Activated CD8-positive, alpha-beta memory T cell treated with anti-CD3 and anti-CD28 coated beads, Interleukin-2, amount 10 ng/mL, durations not matched to agents 7 days and 5 days (primary cell): ENCODE measurements at places on chromosomes 4 and X. TPM values are rescaled to one million over a fixed set of nuclear protein-coding genes. Genes with fewer than 3 reads are reported as not detected.

- H3K4me3 ChIP-seq = peak overlapping the region; percentile 34
- H3K4me1 ChIP-seq = peaks cover 76% of the 10 kb centered on the region
- no peak for DNase-seq
- no peaks in the 10 kb centered on the region for H3K27me3 ChIP-seq
Observed at GRCh38 chrX:136694431-136695087, 46.6 kb downstream of the CD40LG start.

GRCh38 chrX:123190096-123190495, 6.0 kb downstream of the GRIA3 start:
- no peak overlapping the region for H3K4me3 ChIP-seq
- no peaks in the 10 kb centered on the region for H3K36me3 ChIP-seq
- H3K27me3 ChIP-seq = peaks cover 11% of the 10 kb centered on the region
- no peaks in the 10 kb centered on the region for H3K4me1 ChIP-seq

DNA sequence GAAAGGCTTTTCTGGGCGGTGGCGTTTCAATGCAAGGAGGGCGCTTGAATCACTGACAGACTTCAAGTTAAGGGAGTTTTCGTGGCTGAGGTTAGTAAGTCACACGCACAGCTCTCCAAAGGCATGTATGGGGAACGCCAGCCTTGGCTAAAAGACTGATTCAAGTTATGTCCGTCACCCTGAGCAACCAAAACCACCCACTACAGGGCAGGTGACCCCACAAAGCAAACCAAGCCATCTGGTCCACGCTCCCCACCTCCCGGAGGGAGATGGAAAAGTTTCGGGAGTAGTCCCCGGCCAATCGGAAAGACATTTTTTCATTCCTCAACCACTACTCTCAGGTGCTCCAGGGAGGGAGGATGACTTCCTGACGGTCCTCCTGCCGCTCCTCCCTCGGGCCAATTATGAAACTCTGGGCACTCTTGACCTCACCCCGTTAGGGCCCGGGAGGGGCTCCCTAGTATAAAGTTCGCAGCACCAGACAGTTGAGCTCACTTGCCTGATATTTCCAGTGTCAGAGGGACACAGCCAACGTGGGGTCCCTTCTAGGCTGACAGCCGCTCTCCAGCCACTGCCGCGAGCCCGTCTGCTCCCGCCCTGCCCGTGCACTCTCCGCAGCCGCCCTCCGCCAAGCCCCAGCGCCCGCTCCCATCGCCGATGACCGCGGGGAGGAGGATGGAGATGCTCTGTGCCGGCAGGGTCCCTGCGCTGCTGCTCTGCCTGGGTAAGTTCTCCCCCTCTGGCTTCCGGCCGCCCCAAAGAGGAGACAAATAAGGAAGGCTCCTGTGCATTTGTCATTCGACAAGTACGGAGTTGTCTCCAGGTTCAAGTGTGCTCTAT, at the start of gene EREG:
EREG (plus strand) TSS at position 494 of the 840 bp plus-strand sequence; CDS start at position 658, 164 bp downstream.
- peaks cover 45% of the 10 kb centered on the region for H3K27me3 ChIP-seq
- H3K4me1 ChIP-seq = peaks cover 11% of the 10 kb centered on the region
- DNase-seq = peak; percentile 41
- H3K27ac ChIP-seq = no peak within 1 kb of the TSS
- H3K4me3 ChIP-seq = peak within 1 kb of the TSS; percentile 31
- H3K36me3 ChIP-seq = no peaks in the 10 kb centered on the region

- H3K27ac ChIP-seq = no peak overlapping the region
- no peaks in the 10 kb centered on the region for H3K36me3 ChIP-seq
- peaks cover 16% of the 10 kb centered on the region for H3K4me1 ChIP-seq
- no peak for DNase-seq
Observed at GRCh38 chr4:78645853-78646757, 94.5 kb downstream of the ANXA3 start.

GRCh38 chr4:181593703-181594102, 649.5 kb upstream of the TENM3 start:
- no peak for DNase-seq
- H3K4me1 ChIP-seq = no peaks in the 10 kb centered on the region
- H3K4me3 ChIP-seq = no peak overlapping the region

GRCh38 chr4:84639145-84639544, 56.2 kb downstream of the CDS1 start:
- H3K4me3 ChIP-seq = no peak overlapping the region
- peaks cover 2% of the 10 kb centered on the region for H3K27me3 ChIP-seq
- no peak overlapping the region for H3K27ac ChIP-seq
- DNase-seq = no peak
- H3K4me1 ChIP-seq = no peaks in the 10 kb centered on the region

- no peak overlapping the region for H3K27ac ChIP-seq
- no peak for DNase-seq
- H3K27me3 ChIP-seq = peaks cover under 1% of the 10 kb centered on the region
- H3K4me3 ChIP-seq = no peak overlapping the region
Observed at GRCh38 chr4:111793433-111794091, 351.7 kb upstream of the FAM241A start.

GRCh38 chr4:176967586-176967985, 174.9 kb upstream of the VEGFC start:
- H3K4me1 ChIP-seq = no peaks in the 10 kb centered on the region
- no peak for DNase-seq
- no peak overlapping the region for H3K4me3 ChIP-seq
- no peaks in the 10 kb centered on the region for H3K27me3 ChIP-seq
- H3K36me3 ChIP-seq = no peaks in the 10 kb centered on the region

DNA sequence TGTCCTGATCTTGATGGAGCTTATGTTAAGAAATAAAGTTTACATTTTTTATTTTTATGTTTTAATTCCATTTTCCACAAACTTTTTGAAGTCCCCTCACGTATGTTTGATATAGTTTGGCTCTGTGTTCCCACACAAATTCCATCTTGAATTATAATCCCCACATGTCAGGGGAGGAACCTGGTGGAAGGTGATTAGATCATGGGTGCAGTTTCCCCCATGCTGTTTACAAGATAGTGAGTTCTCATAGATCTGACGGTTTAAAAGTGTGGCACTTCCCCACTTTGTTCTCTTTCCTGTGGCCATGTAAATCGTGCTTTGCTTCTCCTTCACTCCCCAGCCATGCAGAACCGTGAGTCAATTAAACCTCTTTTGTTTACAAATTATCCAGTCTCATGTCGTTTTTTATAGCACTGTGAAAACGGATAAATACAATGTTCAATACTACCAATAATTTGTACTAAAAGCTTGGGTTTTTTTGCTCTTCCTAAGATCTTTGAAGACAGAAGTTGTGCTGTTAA, 89.8 kb downstream of the PAPSS1 start:
- H3K27ac ChIP-seq = no peak overlapping the region
- H3K36me3 ChIP-seq = peaks cover 5% of the 10 kb centered on the region
- DNase-seq = no peak
- no peaks in the 10 kb centered on the region for H3K4me1 ChIP-seq

GRCh38 chr4:499567-499966, 557 bp downstream of the PIGG start:
- no peak for DNase-seq

- peaks cover 7% of the 10 kb centered on the region for H3K27me3 ChIP-seq
- no peaks in the 10 kb centered on the region for H3K4me1 ChIP-seq
- H3K27ac ChIP-seq = no peak overlapping the region
- no peak overlapping the region for H3K4me3 ChIP-seq
- H3K36me3 ChIP-seq = no peaks in the 10 kb centered on the region
Observed at GRCh38 chr4:6454112-6454910, 18.1 kb downstream of the PPP2R2C start.

GRCh38 chrX:37315511-37316248, 33.5 kb upstream of the PRRG1 start:
- H3K4me3 ChIP-seq = no peak overlapping the region
- no peak for DNase-seq
- H3K27ac ChIP-seq = no peak overlapping the region
- H3K36me3 ChIP-seq = no peaks in the 10 kb centered on the region

DNA sequence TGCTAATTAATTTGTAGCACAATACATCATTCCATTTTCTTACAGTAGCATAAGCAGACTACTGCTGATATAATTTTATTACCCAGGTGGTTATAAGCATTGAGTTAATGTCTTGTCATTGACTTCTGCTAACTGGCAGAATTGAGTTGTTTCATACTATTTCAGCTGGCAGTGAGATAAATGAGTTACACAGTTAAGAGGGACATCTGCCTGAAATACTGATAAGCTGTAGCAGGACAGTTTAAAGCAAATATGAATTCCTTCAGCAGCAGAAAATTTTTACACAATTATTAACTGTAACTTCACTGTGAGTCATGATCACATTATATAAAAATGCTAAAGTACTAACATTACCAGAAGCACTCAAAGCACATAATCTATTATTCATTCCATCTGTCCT, 326.8 kb downstream of the INPP4B start:
- no peak overlapping the region for H3K4me3 ChIP-seq

DNA sequence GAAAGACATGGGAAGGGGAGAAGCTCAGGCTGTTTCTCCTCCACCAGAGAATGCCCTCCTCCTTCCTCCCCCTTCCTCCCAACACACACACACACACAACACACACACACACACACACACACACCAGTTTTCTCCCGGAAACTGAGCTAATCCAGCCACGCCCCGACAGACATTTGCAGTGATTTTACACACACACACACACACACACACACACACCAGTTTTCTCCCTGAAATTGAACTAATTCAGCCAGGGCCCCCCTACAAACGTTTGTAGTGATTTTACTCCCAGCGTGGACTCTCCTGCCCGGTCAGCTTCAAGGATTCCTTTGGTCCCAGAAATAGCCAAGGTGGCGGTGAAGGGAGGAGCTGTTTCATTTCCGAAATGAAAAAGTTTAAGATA, 32.9 kb upstream of the STX18 start:
- peak overlapping the region; percentile 63 for H3K4me3 ChIP-seq
- no peaks in the 10 kb centered on the region for H3K27me3 ChIP-seq
- no peak for DNase-seq
- no peak overlapping the region for H3K27ac ChIP-seq

- peaks cover 9% of the 10 kb centered on the region for H3K27me3 ChIP-seq
- H3K36me3 ChIP-seq = peaks cover 6% of the 10 kb centered on the region
- DNase-seq = no peak
- no peak overlapping the region for H3K4me3 ChIP-seq
- peaks cover 26% of the 10 kb centered on the region for H3K4me1 ChIP-seq
Observed at GRCh38 chr4:4763822-4764557, 95.5 kb upstream of the MSX1 start.

GRCh38 chr4:145859426-145859825, 79.2 kb downstream of the ZNF827 start:
- H3K27me3 ChIP-seq = no peaks in the 10 kb centered on the region
- no peaks in the 10 kb centered on the region for H3K4me1 ChIP-seq
- peaks cover 15% of the 10 kb centered on the region for H3K36me3 ChIP-seq
- no peak overlapping the region for H3K4me3 ChIP-seq

DNA sequence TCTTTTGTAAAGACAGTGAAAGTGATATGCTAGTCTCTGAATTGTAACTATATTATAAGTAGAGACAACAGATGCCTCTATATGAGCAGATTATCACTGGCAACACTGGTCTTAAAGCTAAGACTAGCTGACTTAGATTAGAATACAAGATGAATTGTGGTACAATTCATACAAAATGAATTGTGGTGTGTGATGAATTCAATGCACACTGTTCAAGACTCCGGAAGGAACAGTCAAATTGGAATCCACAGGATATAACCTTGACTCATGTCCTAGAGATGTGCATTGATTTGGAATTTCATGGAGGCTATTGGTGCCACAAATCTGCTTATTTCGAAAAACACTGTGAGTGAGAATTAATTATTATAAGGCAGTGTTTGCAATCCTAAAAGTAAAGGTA, 701.8 kb downstream of the PCDH7 start:
- H3K4me1 ChIP-seq = no peaks in the 10 kb centered on the region
- DNase-seq = no peak
- H3K36me3 ChIP-seq = no peaks in the 10 kb centered on the region
- H3K27ac ChIP-seq = no peak overlapping the region
- H3K27me3 ChIP-seq = no peaks in the 10 kb centered on the region

STOX2 gene
- not detected for total RNA-seq

CXCL10 gene
- total RNA-seq = 0.82 TPM

PPP2R2C gene
- total RNA-seq = not detected

AMBN gene
- not detected for total RNA-seq

PRSS12 gene
- not detected for total RNA-seq

AWAT2 gene
- not detected for total RNA-seq

PCDH18 gene
- total RNA-seq = not detected

TMSB15C gene
- total RNA-seq = 4.6 TPM
